Activated gamma-delta T cell treated with Interleukin-2 at 50 U/mL for 16 hours (primary cell): ENCODE measurements at places on chromosomes 7 and 10.

GRCh38 chr10:94631077-94631875 lies 52.3 kb upstream of the CYP2C18 start:
- no peak for DNase-seq

GRCh38 chr10:17025444-17026295 lies 103.9 kb downstream of the CUBN start:
- DNase-seq: peak; percentile 30

DNA sequence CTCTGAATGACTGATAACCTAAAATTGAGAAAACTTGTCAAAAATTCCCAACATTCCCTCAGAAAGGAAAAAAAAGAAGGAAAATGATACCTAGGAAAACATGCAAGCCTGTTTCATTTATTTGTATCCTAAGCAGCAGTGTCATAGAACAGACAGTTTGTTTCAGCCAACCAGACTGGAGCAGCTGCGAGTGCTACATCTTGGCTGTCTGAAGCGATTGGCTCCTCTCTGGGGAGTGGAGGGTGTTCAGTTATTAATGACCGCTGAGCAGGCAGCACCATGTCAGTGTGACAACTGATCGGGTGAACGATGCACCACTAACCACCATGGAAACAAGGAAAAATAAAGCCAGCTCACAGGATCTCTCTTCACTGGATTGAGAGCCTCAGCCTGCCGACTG lies at the start of gene LRRN3:
LRRN3 (plus strand) TSS at position 282 of the 400 bp plus-strand sequence. CDS start 31,646 bp downstream, outside the sequence.
- DNase-seq: no peak

DNA sequence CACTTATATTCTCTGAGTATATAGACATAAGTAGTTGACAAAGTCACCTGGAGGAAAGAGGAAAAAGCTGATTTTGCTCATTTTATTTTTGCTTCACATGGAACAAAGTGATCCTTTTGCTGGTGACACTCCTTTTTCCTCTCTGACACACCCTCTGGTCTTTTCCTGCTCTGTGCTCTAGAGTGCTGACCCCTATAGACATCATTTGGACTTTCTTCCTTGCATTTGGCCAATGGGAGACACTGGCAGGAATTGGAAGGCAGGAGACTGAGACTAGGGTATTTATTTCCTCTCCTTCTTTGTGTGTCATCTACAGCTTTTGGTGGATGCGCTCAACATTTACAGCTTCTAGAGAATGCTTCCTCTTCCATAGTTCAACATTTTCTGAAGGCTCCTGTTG lies 1078.1 kb downstream of the SORCS1 start:
- DNase-seq: no peak

- no peak for DNase-seq
Measured at GRCh38 chr7:11985376-11985775, 153.4 kb upstream of the THSD7A start.

GRCh38 chr10:81027223-81027622 lies 489.5 kb downstream of the SH2D4B start:
- DNase-seq: no peak

DNA sequence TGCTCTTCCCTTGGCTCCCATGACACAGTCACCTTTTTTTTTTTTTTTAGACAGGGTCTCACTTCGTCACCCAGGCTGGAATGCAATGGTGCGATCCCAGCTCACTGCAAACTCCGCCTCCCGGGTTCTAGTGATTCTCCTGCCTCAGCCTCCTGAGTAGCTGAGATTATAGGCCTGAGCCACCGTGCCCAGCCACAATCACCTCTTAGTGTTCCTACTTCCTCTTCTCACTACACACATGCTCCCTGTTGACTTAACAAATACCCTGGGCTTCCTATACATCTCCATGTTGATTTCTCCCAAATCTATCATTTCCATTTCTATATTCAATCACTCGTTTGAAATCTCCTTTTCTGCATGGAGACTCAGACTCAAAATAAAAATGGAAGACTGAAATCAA lies 91.7 kb downstream of the CUBN start:
- DNase-seq: no peak

- no peak for DNase-seq
Measured at GRCh38 chr7:7662527-7662926, 22.0 kb downstream of the UMAD1 start.

DNA sequence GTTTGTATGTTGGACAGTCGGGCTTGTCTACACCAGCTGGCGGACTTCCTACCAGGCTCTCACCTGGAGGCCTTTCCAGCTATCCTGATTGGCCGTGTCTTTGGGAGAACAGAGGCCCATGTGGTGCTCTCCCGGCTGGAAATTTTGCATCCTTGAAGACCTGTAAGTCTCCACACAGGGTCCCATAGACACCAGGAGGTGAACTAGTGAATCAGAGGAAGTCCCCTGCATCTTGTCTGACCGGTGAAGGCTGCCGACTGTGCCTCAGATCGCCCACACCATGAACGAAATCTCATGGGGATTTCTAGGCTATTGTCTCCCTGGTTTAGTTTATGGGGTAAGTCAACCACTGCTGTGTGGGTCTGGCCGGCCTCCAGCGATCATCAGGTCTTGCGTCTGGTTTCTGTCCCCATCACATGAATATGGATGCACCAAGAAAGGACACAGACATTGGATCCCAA lies 108.4 kb upstream of the LYZL2 start:
- no peak for DNase-seq

- DNase-seq: no peak
Measured at GRCh38 chr7:28705350-28705749, 252.8 kb downstream of the TRIL start.

DNA sequence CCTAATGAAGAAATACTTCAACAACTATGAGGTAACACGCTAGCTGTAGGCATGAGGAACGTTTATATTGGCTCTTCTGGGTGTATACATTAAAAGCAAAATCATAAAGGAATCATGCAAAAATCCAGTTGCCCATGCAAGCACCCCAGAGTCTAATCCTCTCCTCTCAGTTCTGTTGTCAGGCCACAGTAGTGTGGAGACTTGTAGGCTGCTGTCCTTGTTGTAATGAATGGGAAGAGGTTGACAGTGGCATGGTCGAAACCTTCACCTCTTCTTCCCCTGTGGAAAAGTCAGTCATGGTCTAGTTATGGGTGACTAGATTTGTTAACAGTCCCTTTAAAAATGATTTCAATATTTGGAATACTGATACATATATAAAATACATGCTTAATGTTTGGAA lies 121.3 kb downstream of the CNOT4 start:
- DNase-seq: no peak

GRCh38 chr10:114859222-114859621 lies 37.6 kb downstream of the FHIP2A start:
- DNase-seq: no peak
